HFFc6 (cell line): ENCODE measurements at places on chromosomes 16 and 17. TPM values are rescaled to one million over a fixed set of nuclear protein-coding genes. Genes with fewer than 3 reads are reported as not detected.

Gene ABCA8
- total RNA-seq, result 0.24 TPM in 1 of 3 replicates, not detected in the others

Gene ERAL1
- total RNA-seq, result 48.2 to 55.1 TPM (median 54.8 TPM) in 3 replicates

DNA sequence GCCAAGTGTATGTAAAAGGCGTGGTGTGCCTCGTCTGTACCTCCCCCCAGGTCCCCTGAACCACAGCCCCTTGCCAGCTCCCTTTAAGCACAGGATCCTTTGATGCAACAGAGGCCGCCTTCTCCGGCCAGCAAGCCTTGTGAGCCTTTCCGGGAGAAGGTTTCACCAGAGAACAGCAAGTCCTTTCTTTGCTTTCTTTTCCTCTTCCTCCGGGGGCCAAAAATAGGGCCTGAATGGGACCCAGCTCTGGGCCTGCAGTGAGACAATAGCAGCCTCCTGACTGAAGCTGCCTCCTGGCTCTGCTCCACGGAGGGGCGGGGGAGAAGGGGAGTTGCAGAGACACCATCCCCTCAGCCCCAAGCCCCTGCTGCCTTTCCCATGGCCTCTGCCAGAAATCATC is 9.0 kb downstream of the ADGRG1 start:
- no peak for DNase-seq

DNA sequence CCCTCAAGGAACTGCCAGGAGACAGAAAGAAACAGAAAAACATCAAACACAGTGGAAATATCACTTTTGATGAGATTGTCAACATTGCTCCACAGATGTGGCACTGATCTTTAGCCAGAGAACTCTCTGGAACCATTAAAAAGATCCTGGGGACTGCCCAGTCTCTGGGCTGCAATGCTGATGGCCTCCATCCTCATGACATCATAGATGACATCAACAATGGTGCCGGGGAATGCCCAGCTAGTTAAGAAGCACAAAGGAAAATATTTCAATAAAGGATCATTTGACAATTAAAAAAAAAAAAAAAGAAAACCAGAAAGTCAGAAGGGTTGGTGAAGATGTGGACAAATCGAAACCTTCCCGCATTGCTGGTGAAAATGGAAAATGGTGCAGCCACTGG is 14.9 kb upstream of the CHMP6 start:
- DNase-seq, result no peak

- DNase-seq, result no peak
Observed at GRCh38 chr16:66199189-66199588, 167.3 kb upstream of the CDH5 start.
